Lower lobe of right lung (tissue), 2 donors: ENCODE measurements at places on chromosomes 7 and 10. TPM values are rescaled to one million over a fixed set of nuclear protein-coding genes. Genes with fewer than 3 reads are reported as not detected.

GRCh38 chr10:123687758-123688157, 21.6 kb downstream of the GPR26 start:
- DNase-seq = no peak
- no peak overlapping the region for H3K4me3 ChIP-seq
- H3K27ac ChIP-seq = no peak overlapping the region
- no peaks in the 10 kb centered on the region for H3K4me1 ChIP-seq
- H3K27me3 ChIP-seq = peaks cover 3% of the 10 kb centered on the region

The C10orf105 gene
- total RNA-seq = 0.32 TPM

- H3K27me3 ChIP-seq = no peaks in the 10 kb centered on the region
- H3K27ac ChIP-seq = no peak overlapping the region
- no peak for DNase-seq
- no peak overlapping the region for H3K4me3 ChIP-seq
Observed at GRCh38 chr10:64690194-64690593, 1169.0 kb downstream of the REEP3 start.

The IDE gene
- 26.3 TPM for total RNA-seq

- no peak for DNase-seq
- H3K27me3 ChIP-seq = no peaks in the 10 kb centered on the region
- H3K4me3 ChIP-seq = no peak overlapping the region
Observed at GRCh38 chr7:92095380-92095779, 38.9 kb downstream of the CYP51A1 start.

GRCh38 chr10:86801995-86802394, 45.6 kb downstream of the BMPR1A start:
- H3K4me3 ChIP-seq = no peak overlapping the region
- H3K27ac ChIP-seq = no peak overlapping the region
- peaks cover 11% of the 10 kb centered on the region for H3K4me1 ChIP-seq
- H3K27me3 ChIP-seq = no peaks in the 10 kb centered on the region
- no peak for DNase-seq

DNA sequence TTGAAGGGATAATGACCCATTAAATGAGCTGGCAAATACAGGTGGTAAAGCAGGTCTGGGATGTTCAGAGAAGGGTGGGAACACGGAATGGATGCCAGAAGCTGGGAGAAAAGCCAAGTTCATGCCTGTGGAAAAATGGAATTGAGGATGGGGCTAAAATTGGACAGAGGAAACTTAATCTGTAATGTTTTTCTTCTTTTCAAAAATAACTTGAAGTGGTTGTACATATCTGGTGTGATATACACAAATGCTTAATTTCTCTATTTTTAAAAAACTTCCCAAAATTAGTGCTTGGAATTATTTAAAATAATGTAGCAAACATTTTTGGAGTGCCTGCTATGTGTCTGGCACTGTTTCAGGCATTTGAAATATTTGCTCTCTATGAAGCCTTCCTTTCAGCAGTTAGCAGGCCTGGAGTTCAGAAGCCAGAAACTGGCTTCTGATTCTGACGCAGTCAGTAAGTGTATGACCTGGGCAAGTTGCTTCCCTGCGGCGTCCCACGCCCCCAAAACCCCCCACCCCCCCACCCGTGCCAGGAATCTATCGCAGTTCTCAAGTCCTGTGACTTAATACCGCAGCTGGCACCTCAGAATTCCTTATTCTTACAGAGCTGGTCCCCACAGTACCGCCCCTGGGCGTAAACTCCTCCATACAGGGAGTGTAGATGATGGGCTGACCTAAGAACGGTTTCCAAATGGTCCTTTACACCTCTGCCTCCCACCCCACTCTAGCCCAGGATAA, 828 bp upstream of the MALSU1 start:
- no peak for DNase-seq
- peak overlapping the region; percentile 85 for H3K4me3 ChIP-seq
- H3K27me3 ChIP-seq = no peaks in the 10 kb centered on the region
- peaks cover 40% of the 10 kb centered on the region for H3K4me1 ChIP-seq

- peaks cover 5% of the 10 kb centered on the region for H3K4me1 ChIP-seq
- DNase-seq = no peak
- no peak overlapping the region for H3K27ac ChIP-seq
- H3K36me3 ChIP-seq = no peaks in the 10 kb centered on the region
Observed at GRCh38 chr7:127752829-127753228, 100.8 kb downstream of the SND1 start.

GRCh38 chr7:98034081-98035035, 44.4 kb upstream of the OCM2 start:
- no peaks in the 10 kb centered on the region for H3K4me1 ChIP-seq
- H3K4me3 ChIP-seq = no peak overlapping the region
- no peaks in the 10 kb centered on the region for H3K36me3 ChIP-seq
- no peak for DNase-seq

- no peak for DNase-seq
- H3K4me3 ChIP-seq = no peak overlapping the region
- no peaks in the 10 kb centered on the region for H3K27me3 ChIP-seq
- no peaks in the 10 kb centered on the region for H3K36me3 ChIP-seq
Observed at GRCh38 chr7:42135728-42136127, 101.3 kb downstream of the GLI3 start.

DNA sequence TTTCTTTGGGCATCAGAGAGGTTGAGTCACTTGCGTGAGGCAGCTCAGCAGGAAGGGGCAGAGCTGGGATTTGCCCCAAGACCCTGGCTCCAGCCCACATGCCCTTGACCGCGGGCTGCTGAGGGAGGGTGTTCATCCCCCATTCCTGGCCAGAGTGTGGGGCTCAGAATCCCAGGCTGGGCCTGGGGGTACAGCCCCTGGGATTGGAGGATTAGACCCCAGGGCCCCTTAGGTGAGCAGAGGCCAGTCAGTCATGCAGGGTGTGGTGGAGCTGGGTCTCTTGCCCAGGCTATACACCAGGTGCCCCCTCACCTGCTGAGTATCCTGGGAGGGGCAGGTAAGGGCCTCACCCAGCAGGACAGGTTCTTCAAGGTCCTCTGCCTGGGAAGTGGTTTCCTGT, 68.4 kb upstream of the ZNF716 start:
- H3K4me1 ChIP-seq = no peaks in the 10 kb centered on the region
- no peaks in the 10 kb centered on the region for H3K27me3 ChIP-seq
- no peak overlapping the region for H3K27ac ChIP-seq
- H3K4me3 ChIP-seq = no peak overlapping the region
- DNase-seq = no peak
- H3K36me3 ChIP-seq = no peaks in the 10 kb centered on the region

GRCh38 chr7:116779216-116779615, 83.2 kb upstream of the CAPZA2 start:
- DNase-seq = no peak
- peaks cover 19% of the 10 kb centered on the region for H3K4me1 ChIP-seq
- H3K27me3 ChIP-seq = no peaks in the 10 kb centered on the region
- H3K27ac ChIP-seq = no peak overlapping the region

- H3K36me3 ChIP-seq = no peaks in the 10 kb centered on the region
- no peak overlapping the region for H3K27ac ChIP-seq
- H3K4me1 ChIP-seq = no peaks in the 10 kb centered on the region
- H3K27me3 ChIP-seq = no peaks in the 10 kb centered on the region
- no peak overlapping the region for H3K4me3 ChIP-seq
Observed at GRCh38 chr7:135710417-135711138, 17.4 kb downstream of the SLC13A4 start.

- H3K4me3 ChIP-seq = no peak overlapping the region
- H3K4me1 ChIP-seq = peaks cover 20% of the 10 kb centered on the region
- no peaks in the 10 kb centered on the region for H3K27me3 ChIP-seq
- H3K36me3 ChIP-seq = no peaks in the 10 kb centered on the region
- no peak for DNase-seq
- H3K27ac ChIP-seq = no peak overlapping the region
Observed at GRCh38 chr10:28181478-28182096, 121.3 kb downstream of the MPP7 start.

The CALD1 gene
- total RNA-seq = 140 TPM

GRCh38 chr7:6425948-6426347, 21.8 kb downstream of the DAGLB start:
- DNase-seq = no peak
- H3K4me1 ChIP-seq = peaks cover 8% of the 10 kb centered on the region
- no peaks in the 10 kb centered on the region for H3K27me3 ChIP-seq
- H3K4me3 ChIP-seq = no peak overlapping the region
- no peak overlapping the region for H3K27ac ChIP-seq

DNA sequence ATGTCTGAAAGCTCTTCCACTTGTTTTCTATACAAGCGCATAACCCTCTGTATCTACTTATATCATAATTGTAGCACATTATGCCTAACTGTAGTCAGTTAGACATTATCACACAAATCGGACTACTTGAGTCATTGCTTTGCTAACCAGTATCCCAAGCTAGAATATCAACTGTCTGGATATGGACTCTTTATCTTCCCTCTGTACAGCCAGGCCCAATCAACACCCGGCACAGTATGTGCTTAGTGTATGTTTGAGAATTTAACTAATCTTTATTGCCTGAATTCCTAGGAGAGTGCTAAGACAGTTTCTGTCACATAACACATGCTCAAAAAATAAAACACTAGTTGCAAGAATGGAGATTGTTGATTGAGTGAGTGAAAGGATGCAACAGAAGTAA, 211.2 kb downstream of the ARL4A start:
- H3K36me3 ChIP-seq = no peaks in the 10 kb centered on the region
- no peak overlapping the region for H3K4me3 ChIP-seq

DNA sequence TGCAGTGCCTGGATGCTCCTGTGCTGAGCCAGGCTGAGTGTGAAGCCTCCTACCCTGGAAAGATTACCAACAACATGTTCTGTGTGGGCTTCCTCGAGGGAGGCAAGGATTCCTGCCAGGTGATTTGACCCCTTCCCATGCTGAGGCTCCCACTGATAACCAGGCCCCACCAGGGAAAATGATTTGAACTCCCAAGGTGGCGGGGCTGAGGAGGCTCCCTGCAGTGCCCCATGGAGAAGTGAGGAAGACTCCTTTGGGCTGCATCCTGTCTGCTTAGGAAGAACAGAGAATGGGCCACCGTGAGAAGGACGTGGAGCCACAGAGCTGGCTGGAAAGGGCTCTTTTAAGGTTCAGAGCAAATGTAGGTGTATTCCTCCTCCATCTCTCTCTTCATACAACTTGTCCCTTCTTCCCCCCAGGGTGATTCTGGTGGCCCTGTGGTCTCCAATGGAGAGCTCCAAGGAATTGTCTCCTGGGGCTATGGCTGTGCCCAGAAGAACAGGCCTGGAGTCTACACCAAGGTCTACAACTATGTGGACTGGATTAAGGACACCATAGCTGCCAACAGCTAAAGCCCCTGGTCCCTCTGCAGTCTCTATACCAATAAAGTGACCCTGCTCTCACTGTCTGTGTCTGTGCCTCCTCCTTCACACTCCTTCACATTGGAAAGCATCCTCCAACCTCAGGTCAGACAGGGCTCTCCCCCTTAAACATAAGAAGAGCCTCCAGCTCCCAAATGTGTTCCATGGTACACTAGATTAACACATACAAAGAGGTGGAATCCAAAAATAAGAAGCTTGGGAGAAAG, 3.4 kb downstream of the PRSS2 start:
- DNase-seq = no peak
- no peaks in the 10 kb centered on the region for H3K36me3 ChIP-seq
- H3K4me3 ChIP-seq = no peak overlapping the region
- no peaks in the 10 kb centered on the region for H3K27me3 ChIP-seq
- H3K27ac ChIP-seq = no peak overlapping the region

DNA sequence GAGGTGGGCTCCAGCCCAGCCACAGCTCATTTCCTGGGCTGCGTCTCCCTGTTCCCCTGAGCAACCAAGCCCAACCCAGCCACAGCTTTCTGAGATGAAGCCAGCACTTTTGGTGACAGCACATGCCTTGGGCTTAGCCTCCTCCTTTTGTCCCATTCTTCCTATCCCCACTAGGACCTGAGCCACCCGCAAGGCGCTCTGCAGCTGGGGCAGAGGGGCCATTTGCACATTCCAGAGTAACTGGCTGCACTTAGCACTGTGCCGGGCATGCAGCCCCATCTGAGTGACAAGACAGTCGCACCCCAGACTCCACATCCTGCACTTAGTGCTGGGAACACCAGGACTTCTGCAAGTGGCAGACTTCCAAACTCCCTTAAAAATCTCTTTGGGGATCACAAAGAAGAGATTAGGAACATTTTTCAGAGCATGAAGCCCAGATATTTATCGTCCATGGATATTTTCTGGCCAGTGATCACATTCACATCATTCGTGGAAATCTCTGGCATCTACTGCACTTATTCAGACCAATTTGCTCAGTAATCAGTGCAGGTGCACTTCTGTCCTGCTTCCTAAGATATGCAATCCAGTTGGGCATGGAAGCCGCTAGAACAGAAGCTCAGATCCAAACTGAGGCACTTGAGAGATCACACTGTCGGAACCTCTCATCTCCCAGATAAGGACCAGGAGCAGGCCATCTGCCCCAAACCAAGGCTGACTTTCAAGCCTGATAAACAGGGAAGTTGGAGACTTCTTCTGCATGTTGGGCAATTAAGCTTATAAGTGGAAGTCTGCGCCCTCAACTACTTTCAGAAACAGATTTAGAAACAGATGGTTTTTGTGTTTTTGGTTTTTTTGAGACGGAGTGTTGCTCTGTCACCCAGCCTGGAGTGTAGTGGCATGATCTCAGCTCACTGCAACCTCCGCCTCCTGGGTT, 26.4 kb downstream of the CHST15 start:
- H3K4me1 ChIP-seq = peaks cover 44% of the 10 kb centered on the region
- H3K27me3 ChIP-seq = no peaks in the 10 kb centered on the region
- H3K36me3 ChIP-seq = no peaks in the 10 kb centered on the region
- H3K4me3 ChIP-seq = no peak overlapping the region

The CHST15 gene
- total RNA-seq = 36.5 TPM

The KCND2 gene
- 0.38 TPM for total RNA-seq

DNA sequence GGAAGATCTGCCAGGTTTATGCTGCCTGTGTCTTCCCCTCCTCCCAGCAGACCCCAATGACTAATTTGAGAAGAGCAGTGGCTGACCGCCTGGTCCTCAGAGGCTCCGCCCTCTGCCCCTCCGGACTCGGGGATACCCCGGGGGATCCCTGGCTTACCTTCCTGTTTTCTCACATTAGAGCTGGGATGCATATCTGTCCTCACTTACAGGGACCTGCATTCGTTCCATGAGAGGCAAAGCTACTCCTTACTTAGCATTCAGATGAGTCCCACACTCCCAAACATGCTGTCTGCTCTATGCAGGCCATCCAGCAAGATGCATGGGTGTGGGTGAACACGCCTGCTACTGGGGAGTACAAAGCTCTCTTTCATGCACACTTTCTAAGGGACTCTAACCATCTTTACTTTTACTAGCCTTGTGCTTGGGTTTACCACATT, 24.0 kb downstream of the VOPP1 start:
- H3K27me3 ChIP-seq = no peaks in the 10 kb centered on the region
- DNase-seq = no peak
- no peaks in the 10 kb centered on the region for H3K36me3 ChIP-seq

The CYP26C1 gene
- total RNA-seq = 0.27 TPM

The LIPJ gene
- 0.09 TPM for total RNA-seq

- no peaks in the 10 kb centered on the region for H3K36me3 ChIP-seq
- DNase-seq = no peak
Observed at GRCh38 chr7:150361807-150362621, 6.6 kb upstream of the REPIN1 start.

DNA sequence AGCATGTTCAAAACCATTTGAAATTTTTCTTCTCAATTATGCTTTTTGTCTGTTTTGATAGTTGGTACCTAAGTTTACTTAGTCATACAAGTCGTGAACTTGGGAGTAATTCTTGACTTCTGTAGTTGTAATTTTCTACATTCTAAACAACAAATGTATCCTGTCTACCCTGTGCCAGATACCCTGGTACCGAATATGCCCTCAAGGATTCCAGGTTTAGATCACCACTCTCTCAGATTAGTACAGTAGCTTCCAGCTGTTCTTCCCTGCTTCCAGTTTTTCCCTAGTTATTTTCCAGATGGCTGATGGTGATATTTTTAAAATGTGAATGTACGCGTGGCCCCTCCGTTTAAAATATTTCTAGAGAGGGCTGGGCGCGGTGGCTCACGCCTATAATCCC, 6.5 kb downstream of the STAM start:
- H3K27ac ChIP-seq = no peak overlapping the region
- H3K4me1 ChIP-seq = peaks cover 66% of the 10 kb centered on the region
- H3K27me3 ChIP-seq = no peaks in the 10 kb centered on the region
- no peak overlapping the region for H3K4me3 ChIP-seq
- no peak for DNase-seq
